ENCODE measurements at places on chromosomes 5 and 9.

DNA sequence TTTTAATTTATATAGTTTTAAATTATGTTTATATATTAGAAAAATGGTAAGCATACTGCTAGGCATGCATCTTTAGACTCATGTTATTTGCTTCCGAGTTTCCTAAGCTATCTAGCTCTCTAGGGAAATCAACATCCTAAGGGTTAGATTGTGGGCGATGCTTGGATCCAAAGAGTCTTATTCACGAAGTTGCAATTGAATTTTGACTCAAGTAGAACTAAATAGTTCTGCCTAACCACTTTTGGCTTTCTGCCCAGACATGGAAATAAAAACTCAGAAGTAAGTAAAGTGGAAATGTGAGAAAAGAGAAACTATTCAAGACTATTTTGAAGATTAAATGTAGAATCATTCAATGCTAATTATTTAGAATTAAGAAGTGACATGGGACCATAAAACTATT is 440.4 kb downstream of the CDH18 start:
- H3K4me3 ChIP-seq, result no peak overlapping the region
- no peak overlapping the region for H3K27ac ChIP-seq
- no peaks in the 10 kb centered on the region for H3K36me3 ChIP-seq

DNA sequence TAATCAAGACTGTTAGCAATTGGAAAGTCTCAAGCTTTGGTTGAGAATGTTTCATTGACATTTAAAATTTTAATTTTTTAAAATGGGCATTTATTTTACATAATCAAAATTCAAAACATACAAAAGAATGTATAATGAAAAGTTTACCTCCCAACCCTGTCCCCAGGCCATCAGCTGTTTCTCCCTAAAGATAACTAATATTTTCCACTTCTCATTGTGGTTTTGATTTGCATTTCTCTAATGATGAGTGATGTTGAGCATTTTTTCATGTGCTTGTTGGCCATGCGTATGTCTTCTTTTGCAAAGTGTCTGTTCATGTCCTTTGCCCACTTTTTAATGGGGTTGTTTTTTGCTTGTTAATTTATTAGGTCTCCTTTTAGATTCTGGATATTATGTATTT is 11.4 kb upstream of the MACIR start:
- no peak overlapping the region for H3K27ac ChIP-seq
- DNase-seq, result no peak
- H3K4me1 ChIP-seq, result no peaks in the 10 kb centered on the region
- no peak overlapping the region for H3K4me3 ChIP-seq
- no peaks in the 10 kb centered on the region for H3K36me3 ChIP-seq
- peaks cover 2% of the 10 kb centered on the region for H3K27me3 ChIP-seq

DNA sequence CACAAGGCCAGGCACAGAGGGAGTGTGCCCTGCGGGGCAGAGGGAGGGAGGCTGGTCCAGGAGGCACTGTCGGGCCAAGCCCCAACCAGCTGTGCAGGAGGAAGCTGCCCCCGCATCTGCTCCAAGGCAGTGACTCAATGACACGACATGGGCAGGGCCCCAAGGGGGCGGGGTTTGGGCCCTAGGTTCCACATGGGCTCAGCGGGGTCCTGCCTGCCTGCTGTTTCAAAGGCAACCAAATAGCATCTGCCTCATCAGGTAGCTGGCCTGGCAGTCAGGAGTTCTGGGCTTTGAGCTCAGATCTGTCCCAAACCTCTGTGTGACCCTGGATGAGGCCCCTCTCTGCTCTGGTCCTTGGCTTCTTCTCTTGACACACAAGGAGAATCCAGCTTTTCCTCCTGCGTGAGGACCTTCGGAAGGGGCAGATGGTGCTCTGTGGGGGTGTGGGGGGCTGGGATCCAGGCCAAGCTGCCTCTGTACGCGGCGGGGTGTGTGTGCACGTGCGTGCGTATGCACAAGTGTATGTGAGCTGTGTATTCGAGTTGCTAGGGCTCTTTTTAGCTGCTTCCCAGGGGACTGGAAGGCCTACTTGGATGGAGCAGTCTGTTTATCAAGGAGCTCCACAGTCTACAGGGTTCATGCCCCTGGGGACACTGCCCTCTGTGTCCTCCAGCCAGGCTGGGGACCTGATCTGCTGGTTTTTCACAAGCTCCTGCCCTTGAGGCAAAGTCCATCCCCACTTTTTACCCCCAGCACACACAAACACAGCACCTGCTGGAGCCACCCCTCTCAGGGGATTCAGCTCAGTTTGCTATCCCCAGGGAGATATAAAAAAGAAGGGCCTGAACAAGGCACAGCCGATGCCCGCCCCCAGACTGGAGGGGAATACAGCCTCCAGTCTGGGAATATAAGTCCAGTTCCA is 138.9 kb downstream of the RGS3 start:
- peak; percentile 63 for DNase-seq
- no peak overlapping the region for H3K4me3 ChIP-seq
- no peaks in the 10 kb centered on the region for H3K27me3 ChIP-seq
- peaks cover 6% of the 10 kb centered on the region for H3K36me3 ChIP-seq
- H3K4me1 ChIP-seq, result peaks cover 44% of the 10 kb centered on the region

- DNase-seq, result peak; percentile 90
- H3K4me1 ChIP-seq, result peaks cover 53% of the 10 kb centered on the region
- peak overlapping the region; percentile 90 for H3K27ac ChIP-seq
- no peaks in the 10 kb centered on the region for H3K27me3 ChIP-seq
- H3K4me3 ChIP-seq, result no peak overlapping the region
Observed at GRCh38 chr5:172860520-172861443, 26.7 kb downstream of the ERGIC1 start.

- DNase-seq, result no peak
- no peaks in the 10 kb centered on the region for H3K4me1 ChIP-seq
- no peak overlapping the region for H3K4me3 ChIP-seq
- H3K36me3 ChIP-seq, result no peaks in the 10 kb centered on the region
- H3K27ac ChIP-seq, result no peak overlapping the region
Observed at GRCh38 chr5:77928776-77929300, 152.7 kb upstream of the TBCA start.

DNA sequence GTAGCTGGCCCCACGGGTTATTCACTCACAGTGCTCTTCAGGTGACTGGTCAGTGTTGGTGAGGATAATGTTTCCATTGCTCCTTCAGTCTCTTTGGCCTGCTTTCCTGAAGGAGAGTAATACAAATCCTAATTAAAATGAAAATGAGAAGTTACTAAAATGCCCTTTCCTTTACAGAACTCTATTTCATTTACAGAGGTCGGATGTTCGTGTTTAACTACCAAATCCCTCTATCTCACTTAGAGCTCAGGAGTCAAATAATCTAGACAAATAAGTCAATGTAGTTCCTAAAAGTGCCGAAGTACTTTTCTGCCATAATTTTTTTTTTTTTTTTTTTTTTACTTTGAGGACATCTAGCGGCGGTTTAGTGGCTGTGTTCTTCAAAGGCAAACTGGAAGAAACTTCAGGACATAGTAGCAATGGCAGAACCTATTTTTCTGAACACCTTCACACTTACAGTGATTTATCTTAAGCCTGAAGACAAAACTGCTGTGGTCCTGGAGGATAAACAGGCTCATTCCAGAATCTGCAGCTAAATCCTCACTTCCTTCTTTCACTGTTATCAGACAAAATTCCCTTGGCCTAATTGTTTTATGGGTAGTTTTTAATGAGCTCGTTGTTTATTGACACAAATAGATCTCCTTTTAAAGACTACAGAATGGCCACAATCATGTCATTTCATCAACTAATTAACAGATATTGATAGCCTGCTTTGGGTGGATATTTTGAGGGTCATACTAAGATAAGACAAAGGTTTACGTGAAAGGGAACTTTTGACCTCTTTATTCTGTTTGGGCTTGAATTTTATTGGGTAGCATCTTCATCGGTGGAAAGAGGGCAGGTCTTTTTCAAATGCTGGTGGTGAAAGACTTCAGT is 207.6 kb upstream of the DMRTA1 start:
- H3K4me1 ChIP-seq, result peaks cover 23% of the 10 kb centered on the region
- H3K4me3 ChIP-seq, result no peak overlapping the region
- H3K27ac ChIP-seq, result peak overlapping the region; percentile 42
- no peaks in the 10 kb centered on the region for H3K27me3 ChIP-seq
- no peaks in the 10 kb centered on the region for H3K36me3 ChIP-seq
- peak; percentile 65 for DNase-seq

DNA sequence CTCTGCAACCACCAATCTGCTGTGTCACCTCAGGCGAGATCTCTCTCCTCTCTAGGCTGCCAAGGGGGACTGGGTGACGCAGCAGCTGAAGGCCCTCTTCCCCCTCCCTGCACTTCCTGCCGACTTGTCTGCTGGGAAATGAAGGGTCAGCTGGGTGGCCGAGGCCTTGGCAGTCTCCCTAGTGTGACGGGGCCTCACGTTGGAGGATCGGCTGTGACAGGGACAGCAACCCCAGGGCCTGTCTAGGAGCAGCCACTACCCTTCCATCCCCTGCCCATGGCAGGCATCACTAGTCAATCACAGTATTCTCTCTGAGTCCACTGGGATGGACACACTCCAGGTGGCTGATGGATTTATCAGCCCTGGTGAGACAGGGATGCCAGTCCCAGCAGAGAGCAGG is 107.3 kb upstream of the SARDH start:
- peak; percentile 86 for DNase-seq
- no peaks in the 10 kb centered on the region for H3K27me3 ChIP-seq
- H3K36me3 ChIP-seq, result no peaks in the 10 kb centered on the region
- no peak overlapping the region for H3K4me3 ChIP-seq

GRCh38 chr5:35369965-35370790 is 139.9 kb upstream of the PRLR start:
- H3K27ac ChIP-seq, result no peak overlapping the region
- H3K4me1 ChIP-seq, result no peaks in the 10 kb centered on the region
- no peak for DNase-seq
- H3K4me3 ChIP-seq, result no peak overlapping the region
- no peaks in the 10 kb centered on the region for H3K27me3 ChIP-seq
- no peaks in the 10 kb centered on the region for H3K36me3 ChIP-seq

DNA sequence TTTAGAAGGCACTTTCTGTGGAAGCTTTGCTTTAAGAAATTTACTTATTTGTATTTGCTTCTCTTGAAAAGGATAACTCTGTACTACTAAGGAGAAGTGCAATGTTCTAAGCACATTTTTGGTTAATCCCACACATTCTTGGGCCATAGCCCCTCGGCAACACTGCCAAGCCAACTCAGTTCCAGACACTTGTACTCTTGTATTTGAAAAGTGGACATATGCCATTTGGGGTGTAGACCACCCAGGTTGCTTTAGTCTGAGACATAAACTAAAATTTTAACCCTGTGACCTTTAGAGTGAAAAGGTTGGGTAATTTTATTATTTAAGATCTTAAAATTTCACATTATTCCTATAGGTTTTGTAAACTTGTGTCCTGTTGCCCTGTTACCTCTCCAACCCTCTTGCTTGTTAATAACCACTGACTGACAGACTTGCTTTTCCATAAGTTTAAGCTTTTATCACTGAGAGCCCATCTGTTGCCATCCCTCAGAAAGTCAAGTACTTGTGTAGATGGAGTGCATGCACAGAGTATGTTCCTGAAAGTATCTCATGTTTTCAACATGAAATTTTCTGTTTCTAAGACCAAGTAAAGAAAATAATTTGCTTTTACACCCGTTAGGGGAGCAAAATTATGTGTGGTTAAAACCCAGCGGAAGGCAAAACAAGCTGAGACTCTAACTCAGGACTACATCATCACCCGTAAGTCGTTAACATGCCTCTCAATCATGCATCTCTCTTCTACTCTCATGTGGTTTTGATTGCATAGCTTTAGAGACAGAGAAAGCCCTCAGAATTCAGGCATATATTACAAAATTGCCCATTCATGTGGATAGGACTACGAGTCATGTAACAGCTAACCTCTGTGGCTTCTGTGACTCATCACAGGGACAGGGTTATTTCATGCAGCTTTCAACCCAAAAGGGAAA is 117.3 kb downstream of the GDNF start:
- no peaks in the 10 kb centered on the region for H3K27me3 ChIP-seq
- H3K4me1 ChIP-seq, result peaks cover 40% of the 10 kb centered on the region
- DNase-seq, result peak; percentile 14
- no peaks in the 10 kb centered on the region for H3K36me3 ChIP-seq

DNA sequence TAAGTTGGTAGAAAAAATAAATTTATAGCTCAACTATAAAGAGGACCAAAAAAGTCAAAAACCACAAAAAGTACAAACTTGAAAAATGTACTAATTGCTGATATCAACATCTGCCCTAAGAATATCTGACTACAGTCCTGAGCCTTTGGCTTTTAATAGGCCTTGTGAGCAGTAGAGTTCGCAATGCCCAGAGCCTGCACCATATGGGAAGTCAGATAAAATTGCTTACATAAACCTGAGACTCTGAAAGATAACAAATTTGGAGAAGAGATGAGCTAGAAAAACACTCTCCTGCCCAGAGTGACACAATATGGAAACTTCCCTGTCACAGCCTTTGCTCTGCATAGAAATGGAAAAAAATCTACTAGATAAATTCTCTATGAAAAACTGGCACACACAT is 368.0 kb upstream of the GRIN3A start:
- no peak overlapping the region for H3K4me3 ChIP-seq
- H3K27me3 ChIP-seq, result no peaks in the 10 kb centered on the region
- no peak overlapping the region for H3K27ac ChIP-seq
- no peaks in the 10 kb centered on the region for H3K4me1 ChIP-seq

DNA sequence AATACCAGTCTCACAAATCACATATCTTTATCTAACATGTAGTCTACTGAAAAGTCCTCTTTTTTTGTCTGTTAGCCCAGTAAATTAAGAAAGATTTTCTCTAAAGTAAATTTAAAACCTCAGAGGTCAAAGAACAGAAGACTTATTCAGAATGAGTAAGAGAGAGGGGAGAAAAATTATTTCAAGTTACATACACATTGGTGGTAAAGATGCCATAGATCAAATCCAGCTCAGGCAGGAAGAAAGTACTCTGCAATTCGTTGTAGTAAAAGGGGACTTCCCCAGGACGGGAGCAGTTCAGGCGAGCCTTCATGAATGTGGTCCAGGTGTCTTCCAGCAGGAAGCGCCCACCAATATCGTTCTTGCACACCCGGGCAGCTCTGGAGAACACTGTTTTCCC is 344.1 kb downstream of the SEMA5A start:
- no peak overlapping the region for H3K27ac ChIP-seq
- H3K36me3 ChIP-seq, result no peaks in the 10 kb centered on the region
- DNase-seq, result no peak
- no peaks in the 10 kb centered on the region for H3K27me3 ChIP-seq
- no peaks in the 10 kb centered on the region for H3K4me1 ChIP-seq
- no peak overlapping the region for H3K4me3 ChIP-seq

DNA sequence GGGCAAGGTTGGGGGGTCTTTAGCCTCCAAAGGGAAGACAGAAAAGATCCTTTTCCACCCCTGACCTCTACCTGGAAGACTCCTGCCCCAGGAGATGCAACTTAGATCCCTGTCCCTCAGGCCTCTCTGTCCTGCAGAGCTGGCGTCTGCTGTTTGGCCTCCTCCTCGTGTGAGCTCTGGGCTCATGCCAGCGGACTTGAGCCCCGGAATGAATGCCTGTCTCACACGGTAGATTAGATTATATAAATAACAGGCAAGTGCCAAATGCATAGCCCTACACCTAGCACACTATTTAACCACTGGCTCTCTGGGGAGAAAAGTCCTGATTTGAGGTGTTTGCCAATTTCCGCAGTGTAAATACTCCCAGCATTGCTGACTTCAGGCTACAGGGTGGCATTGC is 1.4 kb upstream of the WNK2 start:
- H3K36me3 ChIP-seq, result no peaks in the 10 kb centered on the region
- peaks cover 44% of the 10 kb centered on the region for H3K27me3 ChIP-seq

Data from endothelial cell of umbilical vein (primary cell).